ENCODE measurements at places on chromosomes 7 and 10.

GRCh38 chr10:17217631-17218232, 10.3 kb upstream of the VIM start:
- DNase-seq = no peak

DNA sequence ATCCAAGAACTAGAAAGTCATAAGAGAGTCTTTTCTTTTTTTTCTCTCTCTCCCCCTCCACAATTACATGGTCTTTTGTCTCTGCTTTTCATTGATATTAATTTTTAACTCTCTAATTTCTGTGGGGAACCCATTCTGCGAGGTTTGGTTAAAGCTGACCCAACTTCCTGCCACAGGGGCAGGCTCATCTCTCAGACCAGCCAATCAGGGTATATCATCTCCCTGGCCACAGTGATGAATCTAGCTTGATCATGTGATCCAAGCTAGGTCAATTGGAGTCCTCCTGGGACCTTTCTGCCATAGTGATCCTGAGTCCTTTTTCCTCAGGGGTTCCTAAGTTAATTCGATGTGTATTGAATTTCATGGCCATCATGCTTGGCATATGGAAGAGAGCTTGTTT, 38.0 kb upstream of the TRUB1 start:
- no peak for DNase-seq

DNA sequence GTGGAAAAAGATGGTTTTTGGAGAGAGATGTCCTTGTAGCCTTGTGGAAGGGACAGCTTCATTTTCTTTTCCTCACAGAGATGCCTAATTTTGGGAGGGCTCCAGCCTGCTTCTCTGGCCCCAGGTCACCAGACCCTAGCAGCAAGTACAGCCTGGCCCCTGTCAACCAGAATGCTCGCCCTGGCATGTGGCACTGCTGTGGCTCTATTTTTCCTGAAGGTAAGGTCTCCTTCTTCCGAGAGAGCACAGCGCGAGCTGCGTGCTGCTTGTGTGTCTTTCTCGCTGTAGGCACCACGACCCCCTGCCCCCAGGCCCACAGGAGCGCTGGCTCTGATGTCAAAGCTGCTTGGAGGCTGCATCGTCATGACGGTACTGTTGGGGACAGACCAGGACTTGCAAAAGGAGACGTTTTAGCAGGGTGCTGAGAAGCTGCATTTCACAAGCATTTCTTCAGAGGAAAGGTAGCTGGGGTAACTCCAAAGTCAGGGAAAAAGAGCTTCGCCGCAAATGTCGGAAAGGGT, 58.7 kb downstream of the CLEC2L start:
- no peak for DNase-seq

GRCh38 chr7:150788474-150789269, 11.5 kb downstream of the TMEM176B start:
- DNase-seq = no peak

DNA sequence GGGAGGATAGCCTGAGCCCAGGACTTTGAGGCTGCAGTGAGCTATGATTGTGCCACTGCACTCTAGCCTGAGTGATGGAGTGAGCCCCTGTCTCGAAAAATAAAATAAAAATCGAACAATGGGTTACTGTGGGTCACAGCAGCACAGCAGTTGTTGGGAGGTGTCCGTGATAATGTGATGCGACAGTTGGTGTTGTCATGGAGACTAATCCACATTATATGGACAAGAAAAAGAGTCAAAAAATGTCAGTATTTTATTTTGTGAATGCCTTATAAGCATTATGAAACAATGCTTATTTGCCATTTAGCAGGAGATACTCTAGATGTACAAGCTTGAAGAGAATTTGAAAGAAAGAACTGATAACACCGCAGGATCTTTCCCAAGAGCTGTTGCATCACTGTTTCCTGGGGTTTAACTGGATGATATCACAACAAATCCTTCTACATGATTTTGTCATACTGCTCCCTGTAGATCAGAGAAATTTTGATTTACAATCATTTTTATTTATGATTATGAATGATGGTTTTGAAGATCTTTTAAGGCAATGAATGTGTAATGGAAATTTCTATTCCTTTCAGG, 195.4 kb downstream of the BAMBI start:
- no peak for DNase-seq

DNA sequence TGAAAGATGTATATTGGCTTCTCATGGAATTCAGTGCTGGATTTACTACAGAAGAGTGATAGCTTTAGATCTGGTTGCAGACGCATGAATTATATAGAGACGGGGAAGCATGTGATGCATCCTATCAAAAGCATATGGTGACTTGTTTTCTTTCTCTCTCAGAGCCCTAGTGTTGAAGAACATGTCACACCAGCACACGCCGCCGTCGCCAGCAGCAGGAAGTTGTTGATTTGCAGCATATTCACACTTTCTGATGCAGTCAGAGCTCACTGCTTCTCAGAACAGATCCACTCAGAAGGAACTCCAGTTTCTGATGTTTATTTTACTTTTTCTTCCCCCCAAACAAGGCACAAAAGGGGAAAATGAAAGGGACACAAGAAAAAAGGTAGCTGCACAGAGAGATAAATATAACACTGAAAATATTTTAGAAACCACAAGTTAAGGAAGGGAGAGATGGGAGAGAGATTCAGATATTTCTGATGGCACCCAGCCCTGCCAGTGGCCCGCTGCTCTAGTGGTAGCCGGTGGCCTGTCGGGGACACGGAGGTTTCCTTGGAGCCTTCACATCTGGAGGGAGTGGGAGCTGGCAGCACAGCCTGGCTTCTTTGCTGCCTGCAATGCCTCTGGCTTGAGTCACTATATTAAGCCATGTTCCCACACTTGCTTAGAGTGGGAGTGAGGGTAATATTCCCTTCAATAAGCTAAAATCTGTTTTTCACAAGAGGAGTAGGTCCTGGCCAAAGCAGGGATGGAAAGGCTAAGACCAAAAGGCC, 123.2 kb downstream of the NRP1 start:
- DNase-seq = no peak

DNA sequence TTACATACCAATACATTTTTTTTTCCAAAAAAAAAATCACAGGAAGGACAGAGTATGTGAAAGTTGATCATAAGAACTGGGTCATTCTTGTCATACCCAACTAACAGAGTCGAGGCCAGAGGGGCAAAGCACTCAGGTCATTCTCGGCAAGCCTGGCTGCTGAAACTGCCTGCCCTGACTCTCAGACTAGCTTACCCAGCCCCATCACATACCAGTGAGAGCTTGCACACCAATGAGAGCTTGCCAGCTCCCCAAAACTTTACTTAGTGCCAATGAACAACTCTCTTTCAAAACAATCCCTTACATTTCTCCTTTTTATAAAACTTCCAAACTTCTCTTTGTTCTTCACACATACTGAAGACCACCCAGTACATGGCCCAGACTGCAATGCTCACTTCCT, 48.9 kb downstream of the VOPP1 start:
- no peak for DNase-seq

GRCh38 chr10:53239873-53240272, 467.3 kb upstream of the MBL2 start:
- no peak for DNase-seq

GRCh38 chr7:99453105-99453504, 12.9 kb downstream of the ATP5MF start:
- no peak for DNase-seq

- no peak for DNase-seq
Observed at GRCh38 chr10:15658069-15658702, 61.5 kb downstream of the ITGA8 start.

DNA sequence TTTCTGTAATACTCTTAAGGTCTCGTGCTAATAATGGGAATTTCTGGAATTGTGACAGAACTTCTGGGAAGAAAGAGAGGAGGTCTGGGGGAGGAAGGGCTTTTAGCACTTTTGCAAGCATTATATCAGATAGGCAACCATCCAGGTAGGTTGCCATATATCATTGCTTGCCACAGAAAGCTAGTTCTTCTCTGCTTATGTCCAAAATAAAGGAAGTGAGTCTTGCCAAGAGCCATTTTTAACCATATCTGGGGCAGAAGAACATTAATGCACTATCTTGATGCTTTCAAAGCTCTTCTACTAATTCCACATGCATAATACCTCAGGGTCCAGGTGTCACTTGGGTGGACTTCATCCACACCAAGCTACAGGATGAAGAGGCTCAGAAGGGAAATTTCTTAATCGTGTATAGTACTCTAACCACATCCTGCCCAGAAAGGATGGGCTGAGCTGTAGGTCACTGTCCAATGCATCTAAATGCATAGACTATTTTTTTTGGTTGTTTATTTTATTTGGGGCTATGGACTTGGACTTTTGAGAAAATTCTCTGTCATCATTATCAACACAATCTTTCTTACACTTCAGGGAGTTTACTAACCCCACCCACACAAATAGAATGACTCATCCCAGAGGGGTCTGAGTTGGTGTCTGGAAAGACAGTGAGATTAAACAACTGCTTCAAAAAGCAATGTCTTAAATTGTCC, 68.9 kb upstream of the ADO start:
- no peak for DNase-seq

DNA sequence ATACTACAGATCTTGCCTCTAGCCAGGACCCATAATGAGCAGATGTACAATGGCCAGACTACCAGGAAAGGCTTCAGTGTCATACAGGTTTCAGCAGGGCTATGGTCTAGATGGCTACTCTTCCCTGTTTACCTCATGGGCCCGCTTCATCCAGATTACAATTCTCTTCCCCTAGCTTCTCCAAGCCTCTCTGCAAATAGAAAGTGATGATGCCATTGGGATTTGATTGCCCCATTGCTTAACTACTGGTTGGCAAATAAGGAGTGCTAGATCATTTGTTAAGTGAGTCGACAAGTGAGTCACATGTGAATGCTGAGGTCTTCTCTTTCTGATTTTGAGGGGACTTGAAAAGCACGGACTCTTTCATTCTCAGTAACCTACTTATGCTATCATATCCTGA, 361.5 kb upstream of the LRRTM3 start:
- DNase-seq = no peak

DNA sequence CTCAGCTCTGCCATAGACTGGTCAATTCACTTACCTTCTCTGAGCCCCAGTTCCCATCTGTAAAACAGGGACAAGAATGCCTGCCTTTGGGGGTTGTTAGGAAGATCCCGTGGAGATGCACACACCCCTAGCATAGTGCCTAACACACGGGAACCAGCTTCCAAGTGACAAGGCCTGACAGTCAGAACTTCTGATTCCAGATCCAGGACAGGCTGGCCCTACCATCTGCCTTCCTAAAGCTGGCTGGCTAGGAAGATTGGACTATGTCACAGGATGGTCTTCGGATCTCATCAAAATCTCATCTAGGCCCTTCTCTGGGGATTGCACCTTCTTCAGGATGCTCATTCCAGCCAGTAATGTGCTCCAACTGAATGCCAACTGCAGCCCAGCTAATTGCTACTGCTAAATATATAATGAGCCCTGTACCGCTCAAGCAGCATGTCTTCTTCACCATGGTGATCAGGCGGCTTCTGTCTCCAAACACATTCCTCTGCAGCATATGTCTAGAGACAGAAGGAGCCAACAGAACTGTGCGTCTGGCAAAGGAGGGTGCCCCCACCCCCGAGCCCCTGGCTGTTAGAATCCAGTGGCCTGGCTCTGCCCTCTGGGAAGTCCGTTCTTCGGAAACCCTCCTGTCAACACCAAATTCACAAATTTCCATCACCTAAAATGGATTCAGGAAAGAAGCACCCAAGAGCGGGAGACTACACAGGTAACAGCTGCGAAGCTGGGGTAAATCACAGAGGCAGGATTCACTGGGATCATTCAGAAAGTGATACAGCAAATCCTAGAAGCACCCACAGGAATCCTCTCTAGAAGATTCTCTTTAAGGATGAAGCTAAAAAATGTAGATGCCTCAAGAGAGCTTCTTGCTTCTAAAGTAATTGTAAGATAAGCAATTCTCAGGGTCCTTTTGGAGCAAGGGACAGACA, 142.1 kb upstream of the EEPD1 start:
- no peak for DNase-seq

- peak; percentile 29 for DNase-seq
Observed at GRCh38 chr7:479115-479947, 40.3 kb downstream of the PDGFA start.

DNA sequence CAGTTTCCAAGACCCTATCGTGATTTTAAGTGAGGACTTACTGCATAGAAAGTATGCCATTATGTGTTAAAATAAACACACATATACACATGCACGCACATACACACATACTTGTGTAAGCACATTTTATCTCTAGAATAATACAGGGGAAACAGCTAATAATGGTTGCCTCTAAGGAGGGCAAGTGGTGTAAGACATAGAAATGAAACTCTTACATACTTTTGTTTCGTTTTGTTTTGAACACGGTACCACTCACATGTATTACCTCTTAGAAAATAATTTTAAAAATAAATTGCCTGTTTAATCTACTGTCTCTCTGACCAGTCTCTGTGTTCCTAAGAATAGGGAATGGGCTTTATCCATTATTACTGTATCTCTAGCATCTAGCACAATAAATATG, 49.2 kb downstream of the HERPUD2 start:
- no peak for DNase-seq

DNA sequence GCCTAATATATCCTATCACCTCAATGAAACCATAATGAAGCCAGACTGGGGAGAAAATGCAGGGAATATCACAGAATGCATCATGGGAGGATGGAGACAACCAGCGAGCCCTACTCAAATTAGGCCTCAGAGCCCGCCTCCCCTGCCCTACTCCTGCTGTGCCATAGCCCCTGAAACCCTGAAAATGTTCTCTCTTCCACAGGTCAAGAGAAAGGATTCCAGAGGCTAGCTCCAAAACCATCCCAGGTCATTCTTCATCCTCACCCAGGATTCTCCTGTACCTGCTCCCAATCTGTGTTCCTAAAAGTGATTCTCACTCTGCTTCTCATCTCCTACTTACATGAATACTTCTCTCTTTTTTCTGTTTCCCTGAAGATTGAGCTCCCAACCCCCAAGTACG, 31.5 kb downstream of the PRSS2 start:
- DNase-seq = no peak

GRCh38 chr10:98374217-98374985, 40.6 kb downstream of the PYROXD2 start:
- DNase-seq = no peak

- DNase-seq = no peak
Observed at GRCh38 chr10:123911866-123912265, 20.3 kb upstream of the CPXM2 start.

DNA sequence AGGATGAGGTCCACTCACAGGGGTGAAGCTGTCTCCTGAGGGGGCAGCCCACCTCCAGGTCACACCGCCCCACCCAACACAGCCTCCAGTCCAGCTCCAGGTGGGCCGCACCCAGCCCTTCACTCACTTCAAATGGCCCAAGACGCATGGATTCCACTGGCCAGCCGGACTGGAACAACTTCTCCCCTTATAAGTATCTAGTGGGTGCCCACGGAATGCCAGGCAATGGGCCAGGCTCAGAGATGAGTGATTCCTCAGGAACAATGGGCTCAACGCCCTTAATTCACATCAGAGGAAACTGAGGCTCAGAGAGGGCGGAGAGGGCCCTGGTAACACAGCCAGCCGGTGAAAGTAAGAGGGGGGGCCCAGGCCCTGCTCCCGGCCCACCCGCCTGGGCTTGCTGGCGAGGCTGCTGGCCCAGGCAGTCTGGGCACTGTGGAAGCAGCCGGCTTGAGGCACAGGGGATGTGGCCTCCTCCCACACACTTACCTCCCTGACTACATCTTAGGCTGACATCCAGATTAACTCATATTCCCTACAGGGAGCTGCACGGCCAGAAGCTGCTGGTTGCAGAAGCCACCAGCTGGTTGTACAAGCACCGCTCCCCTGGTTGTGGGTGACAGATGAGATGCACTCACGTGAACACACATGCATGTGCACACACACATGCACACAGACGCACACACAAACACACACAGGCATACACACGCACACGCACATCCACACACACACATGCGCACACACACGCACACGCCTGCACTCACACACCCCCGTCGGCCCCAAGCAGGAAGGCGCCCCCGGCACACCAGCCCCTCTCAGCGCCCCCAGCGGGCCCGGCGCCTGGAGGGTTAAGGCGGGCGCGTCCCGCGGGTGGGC, 1.0 kb upstream of the FAM20C start:
- peak; percentile 89 for DNase-seq

Data from spinal cord (tissue), 10 donors.